ENCODE measurements at places on chromosomes 5 and 9. TPM values are rescaled to one million over a fixed set of nuclear protein-coding genes. Genes with fewer than 3 reads are reported as not detected.
A peak's percentile ranks its signal among the peaks of the same experiment; 100 is the strongest.

The MCTP1 gene
- total RNA-seq: 0.44 TPM

DNA sequence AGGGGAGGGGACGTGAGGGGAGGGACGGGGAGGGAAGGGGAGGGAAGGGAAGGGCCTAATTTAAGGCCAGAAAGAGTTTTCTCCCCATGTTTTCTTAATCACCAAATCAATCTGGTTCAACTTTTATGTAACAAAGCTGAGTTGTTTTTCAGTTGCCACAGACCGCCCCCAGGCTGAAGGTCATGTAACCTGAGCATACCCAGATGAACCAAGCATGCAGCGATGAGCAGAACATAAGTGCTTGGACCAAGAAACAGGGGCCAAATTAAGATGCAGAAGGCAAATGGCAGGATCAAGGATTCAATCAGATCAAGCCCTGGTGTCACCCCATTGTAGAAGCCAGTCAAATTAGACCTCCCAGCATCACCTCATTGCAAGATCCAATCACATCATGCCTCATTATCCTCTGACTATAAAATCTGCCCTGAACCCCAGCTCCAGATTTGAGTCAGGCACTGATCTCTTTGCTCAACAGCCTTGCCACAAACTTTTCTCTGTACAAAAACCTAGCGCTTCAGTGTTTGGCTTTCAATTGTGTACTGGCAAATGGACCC, 113.5 kb upstream of the TNPO1 start:
- no peaks in the 10 kb centered on the region for H3K36me3 ChIP-seq
- H3K4me3 ChIP-seq: no peak overlapping the region
- DNase-seq: no peak
- H3K27me3 ChIP-seq: no peaks in the 10 kb centered on the region

DNA sequence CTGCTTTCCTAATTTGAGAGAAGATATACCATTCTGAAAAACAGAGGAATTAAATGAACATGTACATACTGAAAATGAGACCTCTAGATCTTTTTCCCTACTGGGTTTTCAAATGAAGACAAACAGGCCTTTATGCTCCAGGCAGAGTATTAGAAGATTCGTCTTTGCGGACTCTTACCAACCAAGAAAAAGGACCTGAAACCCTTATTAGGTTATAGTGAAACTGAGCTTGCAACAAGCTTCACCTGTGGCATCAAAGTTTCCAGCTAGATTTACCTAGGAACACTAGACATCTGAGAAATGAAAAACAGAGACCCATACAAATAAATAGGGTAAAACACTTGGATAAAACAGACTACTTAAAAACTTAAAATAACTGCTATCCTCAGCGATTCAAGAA, 46.3 kb downstream of the SMIM15 start:
- no peaks in the 10 kb centered on the region for H3K4me1 ChIP-seq
- no peak for DNase-seq
- no peaks in the 10 kb centered on the region for H3K27me3 ChIP-seq
- H3K36me3 ChIP-seq: no peaks in the 10 kb centered on the region
- H3K27ac ChIP-seq: no peak overlapping the region

DNA sequence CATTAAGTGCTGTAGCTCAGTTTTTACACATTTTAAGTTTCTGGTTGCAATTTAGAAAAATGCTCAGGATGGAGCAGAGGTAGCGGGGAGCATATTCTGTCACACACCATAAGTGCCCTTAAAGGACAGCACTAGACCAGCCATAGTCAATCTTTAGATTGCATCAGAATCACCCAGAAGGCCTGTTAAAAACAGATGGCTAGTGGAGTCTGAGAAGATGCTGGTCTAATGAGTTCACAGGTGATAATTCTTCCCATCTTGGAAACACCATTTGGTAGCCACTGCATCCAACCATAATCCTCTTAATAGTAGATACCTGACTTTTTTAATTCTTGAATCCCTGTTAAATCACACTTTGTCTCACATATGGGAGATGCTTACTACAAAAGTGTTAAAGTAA, 113.2 kb downstream of the CDH18 start:
- DNase-seq: no peak
- H3K4me1 ChIP-seq: no peaks in the 10 kb centered on the region
- no peaks in the 10 kb centered on the region for H3K36me3 ChIP-seq
- H3K4me3 ChIP-seq: no peak overlapping the region

GRCh38 chr5:36285837-36286615, 15.7 kb downstream of the RANBP3L start:
- H3K27ac ChIP-seq: no peak overlapping the region
- no peaks in the 10 kb centered on the region for H3K4me1 ChIP-seq
- no peak overlapping the region for H3K4me3 ChIP-seq

- H3K27ac ChIP-seq: no peak overlapping the region
- no peaks in the 10 kb centered on the region for H3K27me3 ChIP-seq
- no peak overlapping the region for H3K4me3 ChIP-seq
- H3K36me3 ChIP-seq: no peaks in the 10 kb centered on the region
These were observed 43.4 kb upstream of the TRIM32 start for GRCh38 chr9:116643691-116644090.

DNA sequence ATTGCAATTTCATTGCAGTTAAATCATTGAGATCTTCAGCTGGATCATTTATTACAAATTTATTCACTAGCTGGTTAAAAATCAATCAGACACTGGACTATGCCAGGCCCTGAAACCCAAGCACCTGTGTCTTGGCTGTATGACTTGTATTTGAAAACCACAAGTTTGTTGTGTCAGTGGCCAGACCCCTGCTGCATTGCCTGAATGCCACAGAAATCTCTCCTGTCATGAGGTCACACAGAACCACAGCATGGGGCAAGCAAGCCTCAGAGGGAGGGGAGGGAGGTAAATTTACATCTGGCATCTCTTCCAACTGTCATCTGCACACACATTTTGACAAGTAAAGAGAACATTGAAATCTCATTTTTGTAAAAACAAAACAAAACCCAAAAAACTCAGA, 90.0 kb downstream of the ARRDC3 start:
- DNase-seq: no peak
- no peak overlapping the region for H3K4me3 ChIP-seq
- peaks cover 35% of the 10 kb centered on the region for H3K4me1 ChIP-seq
- H3K36me3 ChIP-seq: no peaks in the 10 kb centered on the region
- H3K27me3 ChIP-seq: no peaks in the 10 kb centered on the region

GRCh38 chr5:104594850-104595249, 1032.3 kb upstream of the NUDT12 start:
- no peak for DNase-seq
- H3K4me3 ChIP-seq: no peak overlapping the region
- H3K27ac ChIP-seq: no peak overlapping the region
- no peaks in the 10 kb centered on the region for H3K36me3 ChIP-seq
- H3K4me1 ChIP-seq: no peaks in the 10 kb centered on the region

GRCh38 chr9:70923961-70924360, 197.5 kb downstream of the TRPM3 start:
- H3K36me3 ChIP-seq: no peaks in the 10 kb centered on the region
- no peak overlapping the region for H3K4me3 ChIP-seq
- DNase-seq: no peak
- H3K27me3 ChIP-seq: peaks cover 6% of the 10 kb centered on the region
- H3K4me1 ChIP-seq: no peaks in the 10 kb centered on the region

GRCh38 chr5:75885849-75886596, 168.8 kb upstream of the POC5 start:
- H3K27ac ChIP-seq: no peak overlapping the region
- H3K36me3 ChIP-seq: no peaks in the 10 kb centered on the region
- H3K27me3 ChIP-seq: no peaks in the 10 kb centered on the region
- H3K4me1 ChIP-seq: no peaks in the 10 kb centered on the region
- DNase-seq: no peak
- no peak overlapping the region for H3K4me3 ChIP-seq

- H3K27ac ChIP-seq: no peak overlapping the region
- no peak for DNase-seq
- 0 out of 2 replicates have a peak, but pooled peaks cover 3% of the 10 kb centered on the region for H3K36me3 ChIP-seq
- no peak overlapping the region for H3K4me3 ChIP-seq
These were observed 16.3 kb downstream of the PTPN3 start for GRCh38 chr9:109481856-109482255.

DNA sequence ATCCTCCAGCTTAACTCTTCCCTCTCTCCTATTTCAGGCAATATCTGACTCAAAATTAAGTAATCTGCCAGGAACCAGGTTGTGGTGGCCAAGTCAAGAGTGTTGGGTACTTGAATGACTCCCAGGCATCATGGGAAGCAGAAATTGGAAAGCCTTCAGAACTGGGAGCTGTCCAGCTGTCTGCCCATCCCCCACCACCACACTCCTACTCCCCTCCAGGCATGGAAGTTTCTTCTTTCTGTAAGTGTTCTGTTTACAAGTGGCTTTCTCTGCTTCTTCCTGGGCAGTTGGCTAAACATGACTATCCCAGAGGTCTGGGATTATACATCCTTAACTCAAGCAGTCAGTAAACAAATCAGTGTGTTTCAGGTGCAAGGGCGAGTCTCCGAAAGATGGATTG, 14.6 kb upstream of the PBX3 start:
- H3K27me3 ChIP-seq: no peaks in the 10 kb centered on the region
- no peaks in the 10 kb centered on the region for H3K36me3 ChIP-seq
- no peak overlapping the region for H3K27ac ChIP-seq
- DNase-seq: no peak

DNA sequence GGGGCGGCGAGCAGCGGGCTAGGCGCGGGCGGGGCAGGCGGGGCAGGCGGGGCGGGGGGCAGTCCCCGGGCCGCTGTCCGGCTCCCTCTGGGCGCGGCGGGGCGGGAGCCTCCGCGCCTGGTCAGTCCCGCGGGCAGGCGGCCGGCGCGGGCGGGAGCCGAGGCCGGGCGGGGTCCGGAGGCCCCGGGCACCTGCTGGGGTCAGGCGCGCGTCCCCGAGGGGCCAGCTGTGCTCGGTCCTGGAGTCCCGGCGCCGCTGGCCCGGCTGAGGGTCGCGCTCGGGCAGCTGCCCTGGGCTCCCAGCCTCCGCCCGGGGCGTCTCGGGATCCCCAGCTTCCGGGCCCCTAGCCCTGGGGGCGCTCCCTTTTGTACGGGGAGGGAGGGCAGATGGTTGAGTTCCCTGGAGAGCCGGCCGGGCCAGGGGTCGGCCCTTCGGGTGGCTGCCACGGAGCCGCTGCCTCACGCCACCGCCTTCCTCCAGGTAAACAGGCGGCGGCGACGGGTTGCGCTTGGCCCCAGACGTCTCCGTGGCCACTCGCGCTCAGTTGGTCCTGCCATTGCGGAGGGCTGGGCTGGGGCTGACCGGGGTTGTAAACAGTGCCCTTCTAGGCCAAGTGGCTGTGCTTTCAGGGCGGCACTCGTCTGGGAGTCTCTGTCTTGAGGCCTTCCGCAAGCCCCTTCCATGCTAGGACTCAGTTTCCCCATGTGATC, 473 bp downstream of the ZBTB34 start:
- no peaks in the 10 kb centered on the region for H3K27me3 ChIP-seq
- H3K27ac ChIP-seq: peak overlapping the region; percentile 70
- peaks cover 20% of the 10 kb centered on the region for H3K4me1 ChIP-seq
- peaks cover 4% of the 10 kb centered on the region for H3K36me3 ChIP-seq
- no peak for DNase-seq
- peak overlapping the region; percentile 89 for H3K4me3 ChIP-seq

- H3K27ac ChIP-seq: no peak overlapping the region
- no peaks in the 10 kb centered on the region for H3K36me3 ChIP-seq
- no peaks in the 10 kb centered on the region for H3K27me3 ChIP-seq
- no peak overlapping the region for H3K4me3 ChIP-seq
These were observed 33.6 kb upstream of the FBP1 start for GRCh38 chr9:94672811-94673487.

The CDH18 gene
- total RNA-seq: not detected

DNA sequence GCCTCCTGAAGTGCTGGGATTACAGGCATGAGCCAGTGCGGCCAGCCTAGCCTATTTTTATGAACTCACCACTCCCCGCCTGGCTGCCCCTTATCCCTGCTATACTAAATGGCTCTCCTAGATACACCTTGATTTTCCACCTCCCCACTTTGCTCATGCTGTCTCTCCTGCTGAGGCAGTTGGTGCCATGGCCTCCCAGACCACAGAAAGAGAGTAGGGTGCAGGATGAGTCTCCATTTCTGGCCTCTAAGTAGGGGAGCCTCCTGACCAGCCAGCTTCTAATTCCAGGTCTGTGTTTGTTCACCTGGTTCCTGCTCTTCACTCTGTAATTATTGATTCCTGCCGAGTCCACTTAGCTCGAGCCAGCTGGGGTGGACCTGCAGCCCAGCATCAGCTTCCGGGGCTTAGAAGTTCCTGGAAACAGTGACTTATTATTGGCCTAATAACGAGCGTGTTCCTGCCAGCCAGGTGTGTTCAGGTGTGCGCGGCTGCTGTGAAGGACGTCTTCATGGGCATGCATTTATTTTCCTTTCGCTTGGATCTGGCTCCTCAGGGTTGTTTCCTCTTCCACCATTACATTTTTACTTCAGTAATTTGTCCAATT, 34.0 kb downstream of the ZNF618 start:
- H3K27ac ChIP-seq: no peak overlapping the region
- no peaks in the 10 kb centered on the region for H3K4me1 ChIP-seq
- no peak for DNase-seq
- no peak overlapping the region for H3K4me3 ChIP-seq

The APBA1 gene
- 0.20 TPM for total RNA-seq

DNA sequence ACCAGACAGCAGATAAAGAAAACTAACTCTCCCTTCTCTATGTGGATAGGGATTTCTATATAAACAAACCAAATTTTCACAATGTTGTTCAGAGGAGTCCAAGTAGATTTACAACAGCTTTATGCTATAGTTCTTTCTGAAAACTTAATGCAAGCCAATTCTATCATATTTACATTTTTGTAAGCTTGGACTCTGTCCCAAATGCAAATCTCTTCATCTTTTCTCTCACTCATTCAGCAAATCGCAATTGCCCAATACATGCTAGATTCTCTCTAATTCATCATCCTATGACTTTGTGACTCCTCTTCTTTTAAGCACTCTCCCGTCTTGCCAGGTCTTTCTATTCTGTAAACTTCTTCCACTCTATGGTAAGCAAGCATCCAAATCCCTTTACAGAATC, 39.1 kb upstream of the UGT3A2 start:
- H3K4me3 ChIP-seq: no peak overlapping the region
- H3K4me1 ChIP-seq: no peaks in the 10 kb centered on the region

DNA sequence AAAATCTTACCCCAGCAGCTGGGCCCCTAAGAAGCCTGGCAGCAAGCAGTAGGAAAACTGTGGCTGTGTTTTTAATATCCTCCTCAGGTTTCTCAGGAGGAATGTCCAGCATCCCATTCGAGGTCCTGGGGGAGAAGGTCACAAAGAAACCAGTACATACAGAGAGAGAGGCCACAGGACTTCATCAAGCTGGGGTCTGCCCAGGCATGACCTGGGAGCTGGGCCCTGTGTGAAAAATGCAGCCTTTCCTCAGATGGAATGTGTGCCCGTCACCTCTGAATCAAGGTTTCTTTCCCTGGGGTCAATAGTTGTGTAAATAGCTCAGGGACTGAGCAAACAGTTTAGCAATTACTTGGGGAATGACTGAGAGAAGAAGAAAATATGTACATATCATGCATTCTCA, 33.9 kb upstream of the RAD23B start:
- no peak overlapping the region for H3K4me3 ChIP-seq
- H3K36me3 ChIP-seq: no peaks in the 10 kb centered on the region
- peaks cover 46% of the 10 kb centered on the region for H3K4me1 ChIP-seq
- H3K27ac ChIP-seq: peak overlapping the region; percentile 61

- no peaks in the 10 kb centered on the region for H3K27me3 ChIP-seq
- DNase-seq: peak; percentile 4
- no peaks in the 10 kb centered on the region for H3K36me3 ChIP-seq
- peaks cover 4% of the 10 kb centered on the region for H3K4me1 ChIP-seq
These were observed 29.5 kb downstream of the TTC39B start for GRCh38 chr9:15277400-15278090.

GRCh38 chr9:5529683-5530221, 19.4 kb downstream of the PDCD1LG2 start:
- no peaks in the 10 kb centered on the region for H3K36me3 ChIP-seq
- H3K4me3 ChIP-seq: no peak overlapping the region
- H3K4me1 ChIP-seq: no peaks in the 10 kb centered on the region
- no peak overlapping the region for H3K27ac ChIP-seq

- H3K4me3 ChIP-seq: no peak overlapping the region
- no peak overlapping the region for H3K27ac ChIP-seq
- no peaks in the 10 kb centered on the region for H3K27me3 ChIP-seq
- no peaks in the 10 kb centered on the region for H3K4me1 ChIP-seq
- no peak for DNase-seq
These were observed 199.9 kb downstream of the FBXL17 start for GRCh38 chr5:108181975-108182374.

The SCGB3A1 gene
- not detected for total RNA-seq

Measured in HCT116 (cell line).